ENCODE measurements at places on chromosomes 7 and 10.
A peak's percentile ranks its signal among the peaks of the same experiment; 100 is the strongest.

GRCh38 chr7:3327099-3327498 is 26.0 kb downstream of the SDK1 start:
- no peak for DNase-seq

GRCh38 chr10:50991456-50992355 is 82.6 kb upstream of the PRKG1 start:
- DNase-seq: no peak

DNA sequence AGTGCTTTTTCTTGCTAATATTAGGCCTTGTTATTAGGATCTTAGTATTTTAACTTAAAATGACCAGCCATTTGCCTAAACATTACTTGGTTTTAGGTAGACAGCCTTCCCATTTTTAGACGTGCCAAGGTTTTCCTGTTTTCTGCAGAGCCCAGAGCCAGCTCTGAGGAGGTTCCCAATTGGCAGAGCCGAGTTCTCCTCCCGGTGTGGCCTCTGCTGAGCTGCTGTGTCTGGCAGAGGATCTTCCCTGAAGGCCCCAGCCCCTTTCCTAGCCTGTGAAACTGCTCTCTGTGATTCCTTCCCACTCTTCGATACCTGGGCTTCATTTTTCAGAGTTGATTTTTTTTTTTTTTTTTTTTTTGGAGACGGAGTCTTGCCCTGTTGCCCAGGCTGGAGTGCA is 91.4 kb downstream of the EEPD1 start:
- no peak for DNase-seq

- no peak for DNase-seq
These were observed 79.2 kb upstream of the PTPRZ1 start for GRCh38 chr7:121793716-121794115.

DNA sequence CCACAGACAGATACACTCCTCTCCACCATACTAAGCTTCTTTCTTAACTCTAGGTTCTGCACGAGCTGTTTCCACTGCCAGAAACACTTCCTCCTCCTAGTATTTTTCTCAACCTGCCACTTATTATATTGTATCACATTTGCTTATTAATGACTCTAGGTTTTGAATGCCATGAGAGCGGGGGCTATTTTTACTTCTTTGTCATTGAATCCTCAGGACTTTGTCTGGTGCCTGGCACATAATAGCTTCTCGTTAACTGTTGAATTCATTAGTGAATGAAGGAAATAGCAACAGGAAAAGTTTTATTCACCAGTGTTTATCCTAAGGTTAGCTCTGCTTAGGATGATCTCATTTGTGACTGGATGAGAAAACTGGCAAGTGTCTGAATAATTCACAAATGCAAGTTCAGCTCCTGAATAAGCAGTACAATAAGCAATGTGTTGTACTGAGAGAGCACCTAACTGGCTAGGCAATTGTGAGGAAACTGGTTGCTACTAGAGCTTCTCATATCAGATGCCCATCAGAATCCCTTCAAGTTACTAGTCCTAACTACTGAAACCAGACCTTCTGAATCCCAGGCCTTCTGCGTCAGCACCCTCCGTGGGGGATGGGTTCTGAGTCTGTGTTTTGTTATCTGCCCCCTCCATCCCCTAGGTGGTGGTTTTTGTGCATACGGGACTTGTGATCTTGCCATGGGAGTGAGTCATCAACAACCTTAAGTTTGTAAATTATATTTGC is 92.7 kb downstream of the LSMEM1 start:
- DNase-seq: no peak

DNA sequence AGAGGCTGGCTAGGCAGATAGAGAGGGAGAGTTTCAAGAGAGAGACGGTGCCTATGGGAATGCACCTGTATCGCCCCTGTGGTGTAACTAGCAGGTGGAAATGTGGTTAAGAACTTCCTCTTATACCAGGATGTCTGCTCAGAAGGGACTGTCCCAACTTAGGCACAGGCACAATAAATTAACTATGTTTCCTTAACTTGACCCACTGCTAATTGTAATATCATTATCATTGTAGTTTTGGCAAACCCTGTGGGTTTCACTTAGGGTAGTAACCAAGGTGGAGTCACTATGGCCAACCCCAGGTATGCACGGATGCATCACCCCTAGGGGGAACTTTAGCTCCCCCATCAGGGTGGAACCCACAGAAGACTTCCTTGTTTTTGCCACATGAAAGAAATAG is 455.7 kb downstream of the DGKB start:
- DNase-seq: no peak

DNA sequence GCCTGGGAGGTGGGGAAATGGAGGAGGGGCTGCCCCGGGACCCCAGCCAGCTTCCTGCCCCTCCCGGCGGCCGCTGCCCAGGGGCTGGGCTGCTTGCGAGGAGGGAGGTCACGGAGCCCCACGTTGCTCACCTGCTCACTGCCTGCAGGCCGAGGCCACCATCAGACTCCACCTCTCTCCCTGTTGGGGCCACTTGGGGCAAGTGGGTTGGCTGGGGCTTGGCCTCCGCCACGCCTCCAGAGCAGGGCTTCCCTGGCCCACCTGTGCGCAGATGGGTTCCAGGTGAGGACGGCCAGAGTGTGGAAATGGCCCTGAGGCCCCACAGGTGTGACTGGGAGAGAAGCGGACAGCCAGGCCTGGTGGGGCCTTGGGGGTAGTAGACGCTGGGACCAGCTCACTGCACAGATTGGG is 82.8 kb upstream of the DIP2C start:
- no peak for DNase-seq

- DNase-seq: peak; percentile 46
These were observed 836 bp downstream of the KMT2E start for GRCh38 chr7:105014693-105015389.

GRCh38 chr7:47979832-47980181 is 392 bp upstream of the HUS1 start:
- DNase-seq: no peak

DNA sequence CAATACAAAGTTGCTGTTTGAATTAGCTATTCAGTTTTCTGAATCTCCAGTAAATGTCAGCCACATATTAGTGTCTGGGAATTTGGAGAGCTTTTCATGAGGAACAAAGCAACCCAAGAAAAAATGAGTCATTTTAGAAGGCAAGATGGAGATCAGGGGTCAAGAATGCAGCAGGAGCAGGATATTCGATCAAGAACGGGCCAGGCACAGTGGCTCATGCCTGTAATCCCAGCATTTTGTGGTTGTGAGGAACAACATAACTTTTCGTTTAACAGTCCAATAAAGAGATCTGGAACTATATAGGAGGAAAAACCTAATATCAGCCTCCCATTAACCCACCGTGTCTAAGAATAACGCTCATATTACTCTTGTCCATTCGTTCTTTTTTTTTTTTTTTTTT is 600.5 kb downstream of the MAGI2 start:
- DNase-seq: no peak

DNA sequence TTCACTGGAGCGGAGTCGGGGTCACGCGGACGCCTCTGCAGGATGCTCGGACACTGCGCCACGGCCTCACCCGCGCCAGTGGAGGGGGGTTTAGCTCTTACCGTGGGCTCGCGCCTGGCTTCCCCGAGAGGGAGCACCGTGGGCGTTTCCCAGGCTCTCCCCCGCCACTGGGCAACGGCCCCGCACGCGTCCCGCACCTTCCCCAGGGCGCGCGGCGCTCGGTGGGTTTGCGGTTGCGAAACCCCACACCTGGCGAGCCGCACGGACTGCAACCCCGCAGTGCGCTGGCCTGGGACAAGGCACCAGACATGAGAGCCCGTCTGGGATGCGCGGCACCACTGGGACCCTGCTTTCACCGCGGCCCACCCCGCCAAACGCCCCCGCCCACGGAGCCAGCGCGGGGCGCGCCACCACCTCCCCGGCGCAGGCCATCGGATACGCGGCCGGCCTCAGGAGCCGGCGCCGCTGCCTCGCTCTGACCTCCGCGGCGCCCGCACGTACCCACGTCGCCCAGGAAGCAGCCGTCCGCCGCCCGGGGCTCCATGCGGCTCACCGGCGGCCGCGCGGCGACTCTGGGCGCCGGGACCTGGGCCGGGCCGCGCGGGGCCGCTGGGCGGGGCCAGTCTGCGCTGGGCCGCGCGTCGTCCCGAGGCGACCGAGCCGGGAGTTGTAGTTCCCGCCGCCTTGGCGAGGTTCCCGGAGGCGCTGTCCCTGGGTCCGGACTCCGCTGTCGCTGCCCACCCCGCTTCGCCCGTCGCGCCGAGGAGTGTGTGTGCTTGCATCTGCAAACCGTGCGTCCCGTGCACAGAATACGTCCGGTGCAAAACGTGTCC is at the start of gene ASB13:
ASB13 (minus strand) TSS at position 588 of the 833 bp plus-strand sequence; CDS start at position 544, 44 bp downstream.
- peak; percentile 20 for DNase-seq

DNA sequence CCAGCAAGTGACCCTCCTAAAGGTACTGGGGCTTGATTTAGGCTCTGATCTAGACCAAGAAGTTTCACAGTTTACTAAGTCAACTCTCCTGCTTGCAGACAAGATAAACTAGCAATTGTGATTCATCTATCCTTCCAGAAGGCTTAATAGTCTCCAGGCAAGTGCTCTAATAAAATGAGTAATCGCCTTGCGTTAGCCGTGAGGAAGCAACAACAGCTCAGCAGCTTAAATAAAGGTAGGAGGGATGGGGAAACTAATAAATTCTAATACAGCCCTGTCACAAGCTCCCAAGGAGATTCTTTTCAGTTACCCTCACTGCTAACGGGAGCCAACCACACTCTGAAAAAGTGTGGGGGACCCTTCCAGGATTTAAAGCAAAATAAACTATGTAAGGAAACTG is 48.4 kb downstream of the FRMD4A start:
- no peak for DNase-seq

DNA sequence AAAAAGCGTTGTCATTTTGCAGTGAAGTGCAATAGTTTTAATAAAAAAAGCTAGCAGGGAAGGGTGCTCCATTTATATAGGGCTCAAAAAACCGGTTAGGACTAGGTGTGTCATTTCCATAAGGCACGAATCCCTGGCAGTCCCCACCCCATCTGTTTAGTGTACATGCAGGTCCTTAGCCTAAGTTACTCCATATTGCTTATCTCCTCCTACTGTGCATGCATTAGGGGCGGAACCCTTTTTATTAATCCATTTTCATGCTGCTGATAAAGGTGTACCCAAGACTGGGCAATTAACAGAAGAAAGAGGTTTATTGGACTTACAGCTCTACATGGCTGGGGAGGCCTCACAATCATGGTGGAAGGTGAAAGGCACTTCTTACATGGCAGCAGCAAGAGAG is 301.4 kb downstream of the ABCA13 start:
- no peak for DNase-seq

DNA sequence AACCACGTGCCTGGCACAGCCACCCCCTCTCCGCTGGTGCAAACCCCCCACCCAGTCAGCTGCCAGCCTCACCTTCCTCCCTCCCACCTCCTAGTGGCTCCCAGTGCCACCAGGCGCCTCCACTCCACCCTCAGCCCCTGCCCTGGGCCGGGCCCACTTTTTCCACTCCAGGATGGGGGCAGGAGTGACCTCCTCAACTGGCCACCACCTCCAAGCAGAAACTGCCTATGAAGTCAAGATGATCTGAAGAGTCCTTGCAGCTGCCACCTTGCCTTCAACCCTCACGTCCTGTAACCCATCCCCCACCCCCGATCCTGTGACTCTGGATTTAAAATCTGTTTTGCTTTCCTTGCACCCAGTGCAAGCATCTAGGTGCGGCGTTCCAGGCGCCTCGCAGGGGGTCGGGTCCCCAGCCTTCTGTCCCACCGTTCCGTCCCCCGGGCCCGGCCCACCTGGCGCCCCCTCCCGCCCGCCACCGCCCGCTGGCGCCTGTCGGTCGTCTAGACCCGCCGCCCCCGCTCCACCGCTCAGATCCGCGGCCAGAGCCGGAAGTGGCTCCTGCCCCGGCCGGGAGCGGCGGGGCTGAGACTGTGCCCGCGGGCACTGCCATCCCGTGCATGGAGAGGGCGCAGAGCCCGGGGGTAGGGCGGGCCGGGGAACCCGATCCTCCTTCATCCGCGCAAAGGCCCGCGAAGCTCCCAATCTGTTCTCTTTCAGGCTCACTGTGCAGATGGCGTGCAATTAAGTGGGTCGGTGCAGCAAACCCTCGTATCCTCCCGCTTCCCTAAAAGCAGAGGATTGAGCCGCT is 51.2 kb upstream of the GTF2I start:
- peak; percentile 22 for DNase-seq

GRCh38 chr10:13483073-13483472 is 45.7 kb downstream of the BEND7 start:
- DNase-seq: no peak

DNA sequence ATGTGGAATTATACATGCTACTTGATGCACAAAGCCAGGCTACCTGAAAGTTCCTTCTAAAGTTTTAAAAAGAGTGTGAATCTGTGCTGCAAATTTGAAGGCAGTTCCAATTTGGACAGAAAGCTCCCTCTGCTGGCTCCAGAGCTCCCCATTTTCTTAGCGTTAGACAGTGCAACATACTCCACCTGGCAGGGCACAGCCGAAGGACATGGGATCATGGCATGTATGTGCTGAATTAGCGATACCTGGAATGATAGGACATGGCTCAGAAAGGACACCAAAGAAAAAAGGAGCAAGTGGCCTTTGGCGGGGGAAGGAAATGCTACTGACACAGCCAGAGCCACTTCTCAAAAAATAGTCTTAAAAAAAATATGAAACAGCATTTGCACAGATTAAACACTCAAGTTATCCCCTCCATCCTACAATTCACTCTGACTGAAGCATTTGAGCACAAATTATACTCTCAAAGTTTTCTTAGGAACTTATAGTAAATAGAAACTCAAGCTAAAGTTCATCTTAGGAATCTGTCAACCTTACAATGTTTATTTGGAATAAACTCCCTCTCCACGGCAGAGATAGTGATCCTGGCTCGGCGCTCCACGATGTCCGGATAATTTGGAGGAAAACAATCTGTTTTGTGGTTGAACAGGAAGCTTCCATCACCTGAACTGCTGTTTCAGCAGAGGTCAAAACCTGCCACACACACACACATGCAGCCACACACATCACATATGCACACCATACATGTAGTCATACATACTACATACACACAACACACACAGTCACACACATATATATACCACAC is 80.0 kb downstream of the C7orf25 start:
- no peak for DNase-seq

DNA sequence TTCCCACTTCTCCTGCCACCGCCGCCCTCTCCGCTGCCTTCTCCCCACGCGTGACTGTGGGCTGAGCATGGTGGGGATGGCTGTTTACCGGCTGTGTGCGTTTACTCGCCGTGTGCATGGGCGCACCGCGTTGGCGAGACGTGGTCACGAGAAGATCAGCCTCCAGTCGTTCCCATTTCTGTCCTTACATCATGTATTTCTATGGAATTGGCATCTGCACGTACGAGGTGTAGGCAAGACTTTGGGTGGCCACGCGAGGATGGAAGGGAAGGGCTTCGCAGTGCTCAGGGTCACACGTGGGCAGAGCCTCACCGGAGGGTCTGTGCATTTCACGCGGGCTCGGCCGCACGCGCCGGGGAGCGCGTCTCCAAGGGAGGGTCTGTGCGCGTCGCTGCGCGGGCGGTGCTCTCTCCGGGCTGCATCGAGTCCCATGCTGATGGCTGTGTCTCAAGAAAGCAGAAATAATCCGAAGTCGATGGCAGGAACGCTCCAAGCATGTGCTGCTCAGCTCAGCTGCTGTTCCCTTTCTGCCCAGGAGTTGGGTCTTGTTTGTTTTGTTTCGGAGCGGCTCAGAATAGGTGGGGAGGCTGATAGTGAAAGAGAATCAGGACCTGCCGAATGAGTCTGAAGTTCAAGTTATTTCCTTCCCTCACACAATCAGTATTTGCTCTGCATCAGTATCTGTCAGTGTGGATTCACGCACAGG is 973 bp downstream of the CAMK1D start:
- peak; percentile 44 for DNase-seq

- no peak for DNase-seq
These were observed 318.9 kb upstream of the ZMIZ1 start for GRCh38 chr10:78749898-78750297.

- no peak for DNase-seq
These were observed 290.5 kb upstream of the LRGUK start for GRCh38 chr7:133836666-133837065.

Data from activated CD4-positive, alpha-beta T cell treated with anti-CD3 and anti-CD28 coated beads, Interleukin-2, amount 50 U/mL, for 1 hour (primary cell).